ENCODE measurements at places on chromosomes 4 and X.

DNA sequence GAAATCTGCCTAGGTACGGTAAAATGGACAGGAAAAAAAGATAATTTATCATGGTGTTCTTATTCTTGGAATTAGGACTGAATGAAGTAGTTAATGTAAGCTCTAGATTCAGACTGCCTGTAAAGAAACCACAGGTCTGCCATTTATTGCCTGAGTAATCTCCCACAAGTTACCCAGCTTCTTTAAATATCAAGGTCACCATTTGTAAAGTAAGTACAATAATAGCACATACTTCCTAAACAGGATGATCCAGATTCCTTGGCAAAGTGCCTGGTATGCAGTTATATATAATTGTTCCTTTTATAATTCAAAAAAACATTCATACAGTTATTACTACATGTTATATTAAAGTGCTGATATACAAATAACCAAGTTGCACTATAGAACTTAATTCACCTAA, 368.6 kb downstream of the HNRNPD start:
- no peak for DNase-seq

- no peak for DNase-seq
These were observed 58.6 kb upstream of the TLL1 start for GRCh38 chr4:165814256-165815020.

- no peak for DNase-seq
These were observed 15.8 kb upstream of the SPCS3 start for GRCh38 chr4:176303938-176304337.

GRCh38 chrX:118682258-118683014, 45.0 kb upstream of the IL13RA1 start:
- no peak for DNase-seq

GRCh38 chr4:113290666-113291065, 241.2 kb downstream of the ANK2 start:
- no peak for DNase-seq

GRCh38 chr4:108139089-108139488, 29.6 kb downstream of the LEF1 start:
- no peak for DNase-seq

GRCh38 chr4:76585272-76585671, 150.2 kb downstream of the SHROOM3 start:
- DNase-seq, result no peak

DNA sequence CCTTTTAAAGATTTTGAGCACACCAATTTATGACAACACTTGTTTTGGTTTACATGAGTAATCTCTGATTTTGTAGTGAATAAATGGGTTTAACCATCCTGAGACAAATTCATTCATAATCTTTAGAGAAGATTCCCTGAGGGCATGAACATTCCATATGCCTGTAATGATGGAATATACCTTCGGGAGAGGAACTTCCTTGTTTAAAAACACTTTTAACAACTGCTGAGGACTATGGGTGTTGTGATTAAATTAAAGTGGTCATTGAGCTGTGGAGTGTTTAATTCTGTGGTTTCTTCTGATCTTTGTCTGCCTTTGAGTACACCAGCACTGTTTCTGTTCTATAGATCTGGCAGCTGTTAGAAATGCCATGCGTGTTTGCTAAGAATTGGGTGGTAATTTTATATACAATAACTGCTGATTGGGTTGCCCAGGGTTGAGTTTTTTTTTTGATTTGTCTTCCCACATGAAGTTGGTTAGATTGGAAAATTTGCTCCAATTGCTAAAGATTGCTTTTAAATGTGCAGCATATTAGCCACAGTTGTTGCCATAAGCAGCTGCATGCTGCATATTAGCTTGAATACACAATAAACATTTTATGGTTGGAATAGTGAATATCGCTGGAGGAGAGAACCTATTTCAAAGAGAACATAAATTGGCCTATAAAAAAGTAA, 86.8 kb downstream of the DCLK2 start:
- no peak for DNase-seq
